ENCODE measurements at places on chromosomes 4 and X.
A peak's percentile ranks its signal among the peaks of the same experiment; 100 is the strongest.

DNA sequence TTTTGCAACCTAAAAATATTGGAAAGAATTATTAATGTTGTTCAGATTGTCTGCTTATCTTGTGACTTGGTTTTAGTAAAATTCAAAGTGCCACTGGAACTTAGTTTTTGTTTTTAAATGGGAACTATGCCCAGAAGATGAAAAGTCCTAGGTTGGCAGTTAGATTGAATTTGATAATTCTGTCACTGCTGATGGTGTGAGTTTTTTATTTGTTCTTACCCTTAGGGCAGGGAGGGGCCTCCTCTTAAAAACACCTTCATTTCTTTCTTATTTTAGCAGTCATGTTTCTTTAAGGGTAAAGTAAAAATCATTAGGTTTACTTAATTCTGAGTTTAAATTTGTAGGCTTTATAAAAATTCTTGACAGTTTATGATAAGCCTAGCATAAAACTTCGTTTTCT, 80.6 kb downstream of the AFF1 start:
- DNase-seq, result no peak

GRCh38 chr4:148268835-148269234, 173.4 kb downstream of the NR3C2 start:
- no peak for DNase-seq

- no peak for DNase-seq
Measured at GRCh38 chr4:105970371-105970770, 75.1 kb downstream of the NPNT start.

DNA sequence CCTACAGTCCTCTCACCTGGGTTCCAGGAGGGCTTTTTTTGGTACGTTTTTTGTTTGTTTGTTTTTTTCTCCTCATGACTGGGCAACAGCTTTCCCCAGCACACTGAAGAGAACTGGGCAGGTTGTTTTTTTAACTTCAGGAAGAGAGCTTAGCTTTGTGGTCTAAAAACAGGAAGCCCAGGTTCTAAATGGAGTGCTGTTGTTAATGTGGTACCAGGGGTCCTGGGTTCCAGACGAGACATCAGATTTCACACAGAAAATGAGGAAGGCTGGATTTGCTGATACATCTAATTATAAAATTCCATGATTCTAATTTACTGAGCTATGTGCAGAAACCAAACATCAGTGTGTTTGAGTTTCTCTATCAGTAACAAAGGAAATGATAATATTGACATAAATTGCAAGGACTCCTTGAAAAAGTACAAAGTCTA, 4.2 kb downstream of the MYOZ2 start:
- no peak for DNase-seq

GRCh38 chrX:123924186-123924585, 37.3 kb upstream of the STAG2 start:
- peak; percentile 40 for DNase-seq

GRCh38 chr4:86870442-86871069, 21.4 kb upstream of the SLC10A6 start:
- no peak for DNase-seq

Data from iPS-NIHi11 (cell line).